ENCODE measurements at places on chromosomes 2 and 18. TPM values are rescaled to one million over a fixed set of nuclear protein-coding genes. Genes with fewer than 3 reads are reported as not detected.

The UGT1A6 gene
- not detected for total RNA-seq

DNA sequence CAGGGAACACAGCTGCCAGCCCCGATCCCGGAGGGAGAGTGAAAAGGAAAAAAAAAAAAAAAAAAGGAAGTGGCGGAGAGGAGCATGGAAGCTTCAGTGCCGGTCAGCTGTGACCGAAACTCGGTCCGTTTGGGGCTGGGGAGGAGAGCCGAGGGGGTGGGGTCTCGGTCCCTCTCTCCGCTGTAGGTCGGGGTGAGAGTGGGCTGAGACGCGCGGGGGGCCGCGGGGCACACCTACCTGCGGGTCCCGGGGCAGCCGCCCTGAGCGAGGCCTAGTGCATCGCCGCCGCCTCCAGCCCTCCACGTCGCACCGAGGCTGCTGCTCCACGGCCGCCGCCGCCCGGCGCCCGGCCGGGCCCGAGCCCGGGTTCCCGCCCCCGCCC is 536 bp downstream of the VPS54 start:
- no peak for DNase-seq

DNA sequence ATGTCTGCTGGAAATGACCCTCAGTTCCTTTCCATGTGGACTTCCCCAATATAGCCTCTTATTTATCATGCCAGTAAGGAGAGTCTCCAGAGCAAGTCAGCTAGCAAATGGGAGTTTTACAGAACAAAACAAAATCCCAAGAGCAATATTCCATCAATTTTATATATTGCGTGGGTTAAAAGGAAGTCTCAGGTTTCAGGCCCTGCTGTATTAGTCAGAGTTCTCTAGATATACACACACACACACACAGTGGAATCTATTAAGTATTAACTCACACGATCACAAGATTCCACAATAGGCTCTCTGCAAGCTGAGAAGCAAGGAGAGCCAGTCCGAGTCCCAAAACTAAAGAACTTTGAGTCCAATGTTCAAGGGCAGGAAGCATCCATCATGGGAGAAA is 102.8 kb upstream of the MAP2 start:
- no peak for DNase-seq

The PSTPIP2 gene
- total RNA-seq: 23.6 TPM

GRCh38 chr18:50189160-50189559 is 5.8 kb downstream of the MYO5B start:
- no peak for DNase-seq

DNA sequence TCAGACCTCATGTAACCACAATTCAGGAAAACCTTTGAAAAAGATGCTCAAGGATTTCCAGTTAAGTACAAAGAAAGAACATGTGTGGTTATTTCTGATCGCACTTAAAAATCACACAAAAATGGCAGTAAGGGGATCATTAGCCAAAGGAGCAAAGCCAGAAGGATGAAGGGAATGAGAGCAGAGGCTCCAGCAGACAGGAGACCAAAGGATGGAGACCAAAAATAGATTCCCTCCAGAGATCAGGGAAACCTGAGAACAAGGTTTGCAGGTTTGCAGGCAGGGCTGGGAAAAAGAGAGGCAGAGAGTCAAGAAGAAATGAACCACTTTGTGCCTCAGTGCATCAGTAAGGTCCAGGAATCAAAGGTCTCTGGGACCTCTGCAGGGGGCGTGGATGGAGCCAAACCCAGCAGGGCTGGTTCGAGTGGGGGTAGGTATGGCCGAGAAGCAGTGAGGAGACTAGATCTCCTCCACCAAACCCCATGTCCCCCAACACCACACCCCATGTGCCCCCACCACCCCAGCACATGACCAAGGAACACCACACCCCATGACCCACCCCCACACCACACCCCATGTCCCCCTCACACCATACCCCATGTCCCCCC is 98.5 kb upstream of the GPC1 start:
- no peak for DNase-seq

- DNase-seq: no peak
Measured at GRCh38 chr2:6080932-6081753, 389.0 kb downstream of the SOX11 start.

DNA sequence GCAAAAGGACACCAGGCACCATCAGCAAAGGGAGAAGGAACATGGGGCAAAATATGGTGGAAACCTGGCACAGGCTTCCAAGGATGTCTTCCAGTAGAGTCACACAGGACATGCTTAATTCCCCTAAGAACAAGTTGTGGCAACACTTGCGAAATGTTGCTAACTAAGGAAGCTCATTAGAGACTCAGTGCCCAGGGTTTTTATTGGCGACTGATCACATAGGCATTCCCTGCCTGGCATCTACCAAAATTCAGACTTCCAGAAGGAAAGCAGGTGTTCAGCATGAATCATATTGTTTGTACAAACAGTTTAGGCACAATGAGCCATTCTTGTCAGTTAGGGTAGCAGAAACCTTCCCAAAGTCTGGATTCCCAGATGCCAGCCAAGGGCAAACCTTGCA is 25.7 kb downstream of the SLC4A1AP start:
- no peak for DNase-seq

The IL37 gene
- not detected for total RNA-seq

The VSNL1 gene
- total RNA-seq: not detected

GRCh38 chr2:25054720-25055119 is 12.8 kb downstream of the EFR3B start:
- no peak for DNase-seq

The PAX8 gene
- total RNA-seq: 1.6 TPM
